ENCODE measurements at places on chromosomes 5 and 9.

GRCh38 chr5:2897276-2897961 is 145.9 kb upstream of the IRX2 start:
- DNase-seq: no peak

GRCh38 chr5:3599226-3600105 is 3.8 kb downstream of the IRX1 start:
- DNase-seq: no peak

- DNase-seq: no peak
Measured at GRCh38 chr5:180138976-180139730, 67.6 kb upstream of the RNF130 start.

DNA sequence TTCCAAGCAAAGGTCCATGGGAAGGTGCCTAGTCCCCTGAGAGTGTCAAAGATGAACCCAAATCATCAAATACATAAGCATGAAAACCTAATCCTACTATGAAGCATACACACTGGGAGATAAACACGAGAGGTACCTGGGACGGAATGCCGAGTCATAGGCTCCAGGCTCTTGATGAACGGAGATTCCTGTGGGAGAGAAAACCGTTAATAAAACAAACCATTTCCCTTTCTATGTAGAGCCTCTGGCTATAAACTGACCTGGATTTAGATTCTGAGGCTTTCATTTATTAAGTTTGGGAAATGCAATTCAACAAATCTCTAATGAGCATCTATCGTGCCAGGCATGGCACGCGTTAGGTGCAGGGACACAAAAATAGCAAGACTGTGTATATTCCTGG is 206.4 kb upstream of the IL12B start:
- no peak for DNase-seq

DNA sequence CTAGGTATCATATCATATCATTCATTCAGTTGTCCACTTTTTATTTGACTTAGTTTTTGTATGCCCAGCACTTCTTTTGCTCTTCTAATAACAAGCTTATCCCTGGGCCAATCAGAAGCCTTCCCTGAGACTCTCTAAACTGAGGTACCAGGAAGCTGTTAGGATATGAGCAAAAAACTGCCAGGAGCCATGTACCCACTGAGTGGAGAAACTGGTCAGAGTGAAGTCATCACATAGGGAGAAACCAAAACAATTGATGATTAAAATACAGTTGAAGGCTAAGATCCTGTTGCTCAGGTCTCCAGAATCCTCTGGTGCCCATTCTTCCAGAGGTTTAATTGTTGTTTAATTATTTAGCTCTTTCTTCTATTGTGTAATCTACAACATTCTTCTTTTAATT is 120.2 kb downstream of the KIAA0825 start:
- no peak for DNase-seq

DNA sequence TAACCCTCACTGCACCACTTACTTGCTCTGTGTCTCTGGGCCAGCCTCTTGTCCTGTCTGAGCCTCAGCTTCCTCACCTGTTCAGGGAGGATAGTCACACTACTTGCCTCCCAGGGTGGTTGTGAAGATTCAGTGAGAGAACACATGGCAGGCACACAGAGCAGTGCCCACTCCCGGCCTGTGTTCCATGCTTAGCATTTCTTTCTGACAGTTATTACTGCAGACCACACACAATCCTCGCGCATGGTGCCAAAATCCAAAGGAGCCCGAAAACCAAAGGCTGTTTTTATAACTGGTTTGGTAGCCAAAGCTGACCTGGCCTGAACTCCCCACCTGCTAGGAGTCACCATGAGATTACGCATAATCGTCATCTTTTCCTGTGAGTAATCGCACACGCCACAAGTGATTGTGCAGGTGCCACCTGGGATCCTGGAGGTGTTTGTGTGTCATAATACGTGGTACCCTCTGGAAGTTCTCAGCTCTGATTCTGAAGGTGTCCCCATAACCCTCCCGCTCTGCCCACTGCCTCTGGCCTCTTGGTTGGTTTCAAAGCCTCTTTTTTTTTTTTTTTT is 84.6 kb upstream of the FBXW11 start:
- no peak for DNase-seq

- DNase-seq: no peak
Measured at GRCh38 chr5:99285606-99286005, 356.8 kb upstream of the CHD1 start.

DNA sequence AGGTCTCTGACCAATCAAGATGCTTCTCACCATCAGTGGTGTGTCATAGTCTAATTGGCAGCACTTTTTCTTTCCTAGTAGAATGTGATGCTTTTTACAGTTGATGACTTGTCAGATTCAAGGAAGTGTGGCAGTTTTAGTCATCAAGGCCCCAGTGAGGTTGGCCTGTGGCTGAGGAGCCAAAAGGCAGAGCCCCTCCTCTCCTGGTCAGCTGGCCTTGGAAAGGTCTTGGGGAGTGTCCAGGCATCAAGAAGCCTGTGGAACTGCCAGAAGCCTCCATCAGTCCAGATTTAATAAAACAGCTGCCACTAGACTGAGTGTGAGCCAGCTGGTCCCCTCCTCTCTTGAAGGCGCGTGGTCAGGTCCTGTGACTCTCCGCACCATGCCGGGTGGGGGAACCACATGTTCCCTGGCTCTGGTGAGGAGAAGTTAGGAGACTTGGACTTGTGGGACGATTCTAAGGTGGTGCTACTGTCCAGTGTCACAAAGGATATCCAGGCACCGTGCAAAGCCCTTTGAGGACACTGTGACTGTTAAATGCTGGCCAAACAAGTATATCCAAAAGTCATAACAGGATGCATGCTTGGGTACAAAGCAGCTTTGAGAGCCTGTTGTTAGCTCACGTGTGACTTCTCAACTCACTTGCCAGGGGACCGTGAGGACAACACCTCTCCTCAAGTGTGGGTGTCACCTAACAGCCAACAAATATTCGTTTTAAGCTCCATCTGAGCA is 6.1 kb upstream of the ANGPTL2 start:
- no peak for DNase-seq

DNA sequence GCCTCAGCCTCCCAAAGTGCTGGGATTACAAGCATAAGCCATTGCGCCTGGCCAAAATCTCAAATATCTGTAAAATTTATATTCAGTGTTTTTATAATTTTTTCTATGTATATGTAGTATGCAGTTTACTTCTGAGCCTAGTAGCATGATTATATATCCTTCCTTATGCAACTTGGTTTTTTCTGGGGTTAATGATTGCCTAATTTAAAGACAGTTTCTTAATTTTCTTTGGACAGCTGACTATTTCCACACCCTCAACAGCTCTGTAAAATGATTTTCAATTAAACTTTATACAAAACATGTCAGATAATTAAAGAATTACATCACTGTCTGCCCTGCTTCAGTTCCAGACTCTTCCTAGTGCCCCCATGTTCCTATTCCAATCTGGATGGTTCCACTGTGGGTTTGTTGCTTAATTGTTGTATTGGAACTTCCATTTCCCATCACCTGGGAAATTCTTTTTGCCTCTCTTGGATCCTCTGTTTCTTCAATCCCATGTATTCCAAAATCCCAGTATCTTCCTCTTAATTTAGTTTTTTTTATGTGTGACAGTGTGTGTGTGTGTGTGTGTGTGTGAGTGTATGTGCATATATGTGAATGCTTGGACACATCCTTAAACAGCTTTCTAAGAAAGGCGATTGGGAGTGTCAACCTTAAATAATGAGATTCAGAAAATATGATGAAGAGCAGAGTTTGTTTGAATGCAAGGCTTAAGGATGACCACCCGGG is 53.2 kb downstream of the C5orf22 start:
- DNase-seq: no peak

- no peak for DNase-seq
Measured at GRCh38 chr5:122368510-122369251, 56.6 kb downstream of the SNCAIP start.

GRCh38 chr5:95080030-95080429 is 204.9 kb downstream of the MCTP1 start:
- no peak for DNase-seq

DNA sequence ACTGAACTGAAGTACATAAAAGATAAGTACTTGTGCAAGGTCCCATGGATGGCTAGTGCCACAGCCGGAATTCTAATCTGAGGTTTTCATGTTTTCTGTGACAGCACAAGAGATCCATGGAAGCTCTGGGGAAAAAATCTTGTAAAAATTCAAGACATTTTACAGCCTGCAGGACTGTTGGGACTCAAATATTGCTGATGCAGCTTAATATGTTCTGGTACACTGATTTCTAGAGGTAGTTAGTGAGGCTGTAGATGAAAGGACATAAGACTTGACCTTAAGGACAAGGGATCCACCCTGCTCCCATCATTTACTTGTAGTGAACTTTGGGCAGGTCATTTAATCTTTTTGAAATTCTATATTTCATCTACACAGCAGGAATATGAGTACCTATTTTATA is 390.4 kb downstream of the TLE4 start:
- DNase-seq: no peak

GRCh38 chr5:168273056-168273980 is 18.1 kb upstream of the WWC1 start:
- DNase-seq: no peak

DNA sequence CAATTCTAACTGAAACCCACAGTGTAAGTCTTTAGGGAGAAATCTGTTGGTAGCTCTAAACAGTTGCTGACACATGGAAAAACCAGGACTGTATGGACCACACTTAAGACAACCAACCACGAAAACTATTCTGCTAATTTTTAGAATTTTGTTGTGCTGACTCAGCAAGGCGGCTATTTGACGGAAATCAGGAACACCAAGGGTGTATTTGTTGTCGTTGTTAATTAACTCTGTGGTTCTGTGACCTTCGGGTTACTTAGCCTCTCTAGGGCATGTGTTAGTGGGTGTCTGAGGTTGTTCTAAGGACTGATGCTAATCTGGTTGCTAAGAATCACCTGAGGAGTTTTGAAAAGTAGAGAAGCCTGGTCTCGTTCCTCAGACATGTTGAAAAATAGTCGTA is 79.2 kb downstream of the ATP10B start:
- DNase-seq: no peak

GRCh38 chr9:7546261-7546660 is 253.3 kb downstream of the DMAC1 start:
- no peak for DNase-seq

DNA sequence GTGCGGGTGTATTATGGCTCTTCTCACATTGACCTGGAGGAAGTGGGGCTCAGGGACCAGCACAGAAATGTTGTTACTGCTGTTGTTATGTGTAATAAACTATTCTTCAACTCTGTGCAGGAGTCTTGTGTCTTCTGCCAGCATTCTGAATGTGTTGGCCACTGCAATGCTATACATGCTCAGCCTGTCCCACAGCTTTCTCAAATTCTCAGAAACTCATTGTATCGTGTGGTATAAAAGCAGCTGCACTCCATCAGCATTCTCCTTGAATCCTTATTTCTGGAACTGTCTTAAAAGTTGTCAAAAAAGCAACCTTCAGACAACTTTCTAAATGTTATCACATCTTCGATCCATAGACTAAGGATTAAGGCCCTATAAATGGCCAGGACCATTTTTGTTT is 72.0 kb downstream of the ZNF474 start:
- no peak for DNase-seq

- DNase-seq: no peak
Measured at GRCh38 chr9:660227-660626, 181.3 kb upstream of the DMRT1 start.
